ENCODE measurements at places on chromosomes 4 and X. TPM values are rescaled to one million over a fixed set of nuclear protein-coding genes. Genes with fewer than 3 reads are reported as not detected.

DNA sequence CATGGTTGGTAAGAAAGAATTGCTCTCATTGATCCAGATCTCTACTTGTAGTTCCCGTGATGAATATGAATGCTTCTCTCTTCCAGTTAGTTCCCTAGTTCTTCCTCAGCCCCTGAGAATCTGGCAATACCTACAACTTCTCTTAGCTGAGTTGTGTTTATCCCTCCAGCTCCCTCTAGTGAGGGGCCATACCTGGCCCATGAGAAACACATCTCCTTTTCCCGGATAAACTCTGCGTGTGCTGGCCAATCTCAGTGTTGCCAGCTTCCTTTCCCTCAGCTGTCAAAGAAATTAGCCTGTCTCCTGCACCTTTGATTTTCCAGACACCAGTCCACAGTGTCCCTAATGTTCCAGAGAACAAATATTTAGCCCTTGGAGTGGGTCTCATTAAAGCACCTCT, 5.7 kb downstream of the CBLL2 start:
- H3K27ac ChIP-seq, result no peak overlapping the region
- no peak overlapping the region for H3K4me3 ChIP-seq
- no peaks in the 10 kb centered on the region for H3K36me3 ChIP-seq
- H3K27me3 ChIP-seq, result no peaks in the 10 kb centered on the region
- no peak for DNase-seq

DNA sequence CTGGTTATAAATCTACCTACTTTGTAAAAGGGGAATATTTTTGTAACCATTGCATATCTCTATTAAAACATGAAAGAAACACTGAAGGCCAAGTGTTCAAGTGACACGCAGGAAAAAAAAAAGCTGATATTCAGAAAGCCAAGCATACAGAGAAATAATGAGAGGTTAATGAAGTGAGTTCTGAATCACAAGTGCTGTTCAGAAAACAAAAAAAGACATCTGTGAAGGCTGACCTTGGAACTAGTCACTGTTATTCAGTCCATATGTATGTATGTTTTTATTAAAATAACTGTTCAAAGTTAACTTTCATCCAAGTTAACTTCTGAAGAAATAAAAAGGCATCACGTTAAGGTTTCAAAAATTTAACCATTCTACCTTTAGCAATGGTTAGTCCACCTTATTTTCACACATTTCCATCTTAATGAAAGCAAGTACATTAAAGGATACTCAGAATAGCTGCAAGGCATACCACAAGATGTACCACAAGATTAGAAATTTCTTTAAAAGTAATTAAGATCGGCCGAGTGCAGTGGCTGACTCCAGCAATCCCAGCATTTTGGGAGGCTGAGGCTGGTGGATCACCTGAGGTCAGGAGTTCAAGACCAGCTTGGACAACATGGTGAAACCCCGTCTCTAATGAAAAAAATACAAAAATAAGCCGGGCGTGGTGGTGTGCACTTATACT, 31.4 kb downstream of the SH3RF1 start:
- no peak for DNase-seq
- H3K36me3 ChIP-seq, result no peaks in the 10 kb centered on the region
- no peak overlapping the region for H3K27ac ChIP-seq
- H3K4me1 ChIP-seq, result peaks cover 56% of the 10 kb centered on the region
- no peak overlapping the region for H3K4me3 ChIP-seq
- no peaks in the 10 kb centered on the region for H3K27me3 ChIP-seq

DNA sequence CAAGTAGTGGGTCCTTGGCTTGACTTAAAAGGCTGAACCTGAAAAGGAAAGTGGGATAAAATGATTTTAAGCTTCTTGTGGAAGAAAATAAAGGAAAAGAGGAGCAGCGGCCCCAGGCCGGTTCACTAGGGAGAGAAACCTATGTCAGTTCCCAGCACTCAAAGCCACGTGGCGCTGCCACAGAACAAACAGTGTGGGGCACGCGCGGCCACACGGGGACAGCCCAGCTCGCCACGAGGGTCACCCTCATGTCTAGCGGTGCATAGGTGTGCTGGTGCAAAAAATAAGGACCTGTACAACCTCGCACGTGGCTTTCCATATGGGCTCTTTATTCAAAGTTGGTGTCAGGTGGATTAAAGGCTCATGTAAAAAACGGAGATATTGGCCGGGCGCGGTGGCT, 17.1 kb downstream of the MSANTD1 start:
- no peaks in the 10 kb centered on the region for H3K27me3 ChIP-seq
- DNase-seq, result no peak
- H3K27ac ChIP-seq, result no peak overlapping the region
- peaks cover 18% of the 10 kb centered on the region for H3K4me1 ChIP-seq
- no peaks in the 10 kb centered on the region for H3K36me3 ChIP-seq
- H3K4me3 ChIP-seq, result no peak overlapping the region

- H3K4me1 ChIP-seq, result peaks cover 12% of the 10 kb centered on the region
- no peak for DNase-seq
- no peaks in the 10 kb centered on the region for H3K36me3 ChIP-seq
- peak within 1 kb of the TSS; percentile 58 for H3K4me3 ChIP-seq
Observed at GRCh38 chrX:10620121-10620699, at the start of gene MID1. TSS of gene MID1 (minus strand) at chrX:10620585. CDS start at chrX:10567547, 53,038 bp downstream.

GRCh38 chrX:119488749-119489148, 20.5 kb downstream of the SLC25A5 start:
- H3K4me3 ChIP-seq, result no peak overlapping the region
- H3K27ac ChIP-seq, result no peak overlapping the region
- H3K4me1 ChIP-seq, result no peaks in the 10 kb centered on the region
- H3K36me3 ChIP-seq, result no peaks in the 10 kb centered on the region

DNA sequence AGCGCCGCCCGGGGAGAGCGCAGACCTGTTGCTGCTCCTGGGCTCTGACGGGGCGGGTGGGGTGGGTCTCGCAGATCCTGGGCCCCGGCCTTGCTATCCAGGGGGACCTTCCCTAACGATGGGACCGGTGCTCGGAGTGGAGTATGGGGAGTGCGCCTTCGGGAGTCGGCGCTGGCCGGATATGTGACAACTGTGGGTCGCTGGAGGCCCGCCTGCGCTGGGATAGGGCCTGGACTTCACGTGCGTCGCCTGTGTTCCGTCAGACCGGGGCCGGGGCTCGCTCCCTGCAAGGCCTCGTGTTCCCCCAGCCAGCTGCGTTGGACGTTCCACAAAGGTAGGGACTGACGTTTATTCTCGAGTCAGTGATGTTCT, 1.3 kb downstream of the TBL1X start:
- H3K4me3 ChIP-seq, result peak overlapping the region; percentile 70
- peak overlapping the region; percentile 91 for H3K27ac ChIP-seq
- DNase-seq, result no peak
- H3K4me1 ChIP-seq, result peaks cover 46% of the 10 kb centered on the region
- no peaks in the 10 kb centered on the region for H3K27me3 ChIP-seq
- H3K36me3 ChIP-seq, result no peaks in the 10 kb centered on the region

VEGFC gene
- 7.6 TPM for total RNA-seq

EDA gene
- total RNA-seq, result 5.4 TPM

- H3K4me1 ChIP-seq, result peaks cover 8% of the 10 kb centered on the region
- no peaks in the 10 kb centered on the region for H3K36me3 ChIP-seq
- no peak overlapping the region for H3K4me3 ChIP-seq
- H3K27me3 ChIP-seq, result no peaks in the 10 kb centered on the region
Observed at GRCh38 chrX:8988446-8988845, 45.5 kb downstream of the FAM9B start.

All from esophagus muscularis mucosa (tissue), 4 donors.